ENCODE measurements at places on chromosomes 7 and 10.

DNA sequence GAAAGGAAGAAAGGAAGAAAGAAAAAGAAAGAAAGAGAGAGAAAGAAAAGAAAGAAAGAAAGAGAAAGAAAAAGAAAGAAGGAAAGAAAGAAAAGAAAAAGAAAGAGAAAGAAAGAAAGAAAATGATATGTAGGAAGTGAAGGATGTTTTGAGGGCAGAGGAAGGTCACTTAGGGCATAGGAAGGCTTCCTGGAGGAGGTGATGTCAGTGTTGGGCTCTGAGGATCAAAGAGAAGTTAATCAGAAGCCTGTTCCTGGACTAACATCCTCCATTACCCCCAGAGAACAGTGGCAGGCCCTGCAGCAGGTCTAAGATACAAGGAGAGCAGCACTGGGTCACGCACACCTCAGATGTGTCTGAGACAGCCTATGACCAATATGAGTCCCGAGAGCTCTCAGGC, 54.7 kb upstream of the CALN1 start:
- H3K27ac ChIP-seq = no peak overlapping the region
- H3K4me1 ChIP-seq = no peaks in the 10 kb centered on the region
- H3K36me3 ChIP-seq = no peaks in the 10 kb centered on the region
- DNase-seq = no peak
- H3K4me3 ChIP-seq = no peak overlapping the region

- no peak overlapping the region for H3K27ac ChIP-seq
- H3K36me3 ChIP-seq = no peaks in the 10 kb centered on the region
- H3K4me1 ChIP-seq = peaks cover 10% of the 10 kb centered on the region
- peaks cover 2% of the 10 kb centered on the region for H3K27me3 ChIP-seq
- DNase-seq = peak; percentile 69
These were observed 6.2 kb upstream of the AHCYL2 start for GRCh38 chr7:129218514-129219062.

DNA sequence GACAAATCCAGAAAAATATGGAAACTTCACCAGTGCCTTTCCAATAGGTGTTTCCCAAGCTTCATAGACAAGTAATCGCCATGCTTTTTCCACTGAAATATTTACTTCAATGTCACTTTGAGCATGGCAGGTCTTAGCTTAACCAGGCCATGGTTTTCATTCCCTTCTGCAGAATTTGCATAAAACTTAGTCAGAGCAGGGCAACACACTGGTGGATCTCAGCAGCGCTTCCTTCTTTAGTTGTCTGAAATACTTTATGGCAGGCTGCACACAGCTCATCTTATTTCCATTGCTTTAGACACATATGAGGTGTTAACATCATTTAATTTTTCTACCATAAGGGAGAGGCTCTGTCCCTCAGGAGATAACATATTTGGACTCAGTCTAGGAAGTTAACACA, 102.9 kb upstream of the AHR start:
- H3K4me3 ChIP-seq = no peak overlapping the region
- no peaks in the 10 kb centered on the region for H3K27me3 ChIP-seq
- peaks cover 12% of the 10 kb centered on the region for H3K4me1 ChIP-seq

GRCh38 chr10:69465457-69466157, 14.3 kb downstream of the TSPAN15 start:
- H3K27ac ChIP-seq = peak overlapping the region; percentile 38
- no peak for DNase-seq
- peaks cover 9% of the 10 kb centered on the region for H3K27me3 ChIP-seq
- no peaks in the 10 kb centered on the region for H3K36me3 ChIP-seq

DNA sequence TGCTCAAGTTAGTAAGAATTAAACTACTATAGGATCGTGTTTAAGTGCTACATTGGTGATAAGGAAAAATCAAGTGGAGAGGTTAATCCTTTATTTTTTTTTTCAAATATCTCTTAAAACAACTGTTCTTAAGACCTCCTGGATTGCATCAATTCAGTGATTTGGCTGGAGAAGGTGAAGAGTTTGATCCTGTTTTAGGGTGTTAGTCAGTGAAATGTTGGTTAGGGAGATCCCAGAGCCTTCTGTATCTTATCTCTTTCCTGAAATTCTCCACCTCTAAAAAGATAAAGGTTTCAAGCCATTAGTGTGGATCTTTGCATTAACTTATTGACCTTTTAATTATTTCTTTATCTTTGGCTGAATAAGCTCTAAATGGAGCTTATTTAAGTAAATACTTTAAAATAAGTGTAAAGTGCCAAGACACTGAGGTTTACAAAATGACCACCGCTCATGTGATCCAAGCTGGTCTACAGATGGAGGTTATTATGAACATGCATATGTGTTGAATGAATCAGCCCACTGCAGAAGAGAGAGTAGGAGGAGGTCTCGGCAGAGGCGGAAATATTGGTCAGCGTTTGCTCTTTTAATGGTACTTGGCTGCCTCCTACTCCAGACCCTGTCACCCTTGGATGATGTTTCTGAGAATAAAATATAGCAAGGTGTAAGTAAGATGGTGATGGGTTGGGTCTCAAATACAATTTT, 51.8 kb upstream of the BMPER start:
- no peaks in the 10 kb centered on the region for H3K27me3 ChIP-seq
- H3K4me3 ChIP-seq = no peak overlapping the region
- H3K27ac ChIP-seq = no peak overlapping the region
- H3K36me3 ChIP-seq = no peaks in the 10 kb centered on the region
- H3K4me1 ChIP-seq = no peaks in the 10 kb centered on the region

Measured in T-helper 2 cell treated with Interferon-gamma antibody and Interleukin-4, amounts not matched to agents 5 μg/mL and 100 μg/mL, for 36 hours (primary cell).